Placental pericyte (primary cell): ENCODE measurements at places on chromosomes 6 and 20. TPM values are rescaled to one million over a fixed set of nuclear protein-coding genes. Genes with fewer than 3 reads are reported as not detected.

ZSCAN23 gene
- 0.57 and 0.88 TPM in 2 replicates for total RNA-seq

ULBP2 gene
- total RNA-seq, result 9.2 and 11.5 TPM in 2 replicates

ISM1 gene
- 0.29 TPM in 1 of 2 replicates, not detected in the other for total RNA-seq

PTPRT gene
- not detected in 2 replicates for total RNA-seq

GSTA3 gene
- total RNA-seq, result not detected in 2 replicates

OOEP gene
- total RNA-seq, result 0.72 and 0.88 TPM in 2 replicates

ZMYND8 gene
- 26.8 and 27.6 TPM in 2 replicates for total RNA-seq

PRL gene
- total RNA-seq, result not detected in 2 replicates
